MM.1S (cell line): ENCODE measurements at places on chromosomes 11 and 22.

DNA sequence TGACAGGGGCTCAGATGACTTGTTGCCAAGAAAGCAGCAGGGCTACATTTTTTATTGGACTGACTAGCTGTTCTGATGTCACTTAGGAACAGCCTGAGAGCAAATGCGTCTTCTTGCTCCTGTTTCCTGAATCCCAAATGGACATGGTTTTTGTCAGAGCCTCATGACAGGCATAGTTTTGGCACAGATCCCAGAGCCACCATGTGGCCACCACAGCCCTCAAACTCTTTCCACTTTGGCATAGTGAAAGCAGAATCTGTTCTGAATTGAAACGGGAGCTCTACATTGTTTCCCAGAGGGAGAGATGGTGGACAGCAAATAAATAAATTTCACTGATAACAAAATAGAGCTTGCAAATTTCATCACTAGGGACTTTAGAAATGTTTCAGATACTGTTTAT lies 222.2 kb downstream of the C11orf87 start:
- DNase-seq = no peak

DNA sequence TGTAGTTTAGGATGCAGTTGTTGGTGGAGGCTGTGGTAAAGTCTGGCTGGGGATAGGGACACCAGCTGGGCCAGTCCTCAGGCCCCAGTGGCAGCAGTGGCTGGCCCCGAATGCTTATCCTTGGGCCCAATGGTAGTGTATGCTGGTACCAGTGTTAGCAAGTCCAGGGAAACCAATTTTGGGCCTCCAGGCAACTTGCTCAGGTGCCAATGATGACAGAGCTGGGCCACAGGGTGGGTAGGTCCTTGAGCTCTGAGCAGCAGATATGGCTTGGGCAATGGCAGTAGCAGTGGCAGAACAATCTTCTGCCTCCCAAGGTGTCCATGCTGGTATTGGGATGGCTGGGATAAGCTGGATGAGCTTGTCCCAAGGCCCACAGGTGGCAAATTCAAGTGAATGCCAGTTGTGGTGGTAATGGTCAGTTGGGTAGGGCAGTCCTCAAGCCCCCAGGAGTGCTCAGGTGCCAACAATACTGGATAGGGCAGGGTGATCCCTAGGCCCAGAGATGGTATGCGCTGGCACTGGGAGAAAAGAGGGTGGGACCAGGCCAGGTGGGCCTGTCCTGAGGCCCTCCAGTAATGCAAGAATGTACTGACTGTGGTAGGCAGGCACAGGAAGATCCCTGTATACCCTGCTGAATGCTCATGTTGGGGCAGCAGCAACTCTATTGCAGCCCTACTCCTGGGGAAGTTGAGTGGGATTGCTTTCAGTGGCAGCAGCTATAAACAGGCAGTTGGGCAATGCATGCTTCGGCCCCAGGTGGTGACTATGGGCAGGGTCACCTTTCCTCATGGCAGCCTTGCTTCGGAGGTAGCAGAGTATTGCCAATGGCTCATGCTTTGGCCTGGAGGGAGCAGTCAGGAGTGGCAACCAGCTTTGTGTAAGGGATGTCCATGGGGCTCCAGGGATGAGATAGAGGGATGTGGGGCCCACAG lies 54.7 kb downstream of the KCNQ1OT1 start:
- DNase-seq = no peak

DNA sequence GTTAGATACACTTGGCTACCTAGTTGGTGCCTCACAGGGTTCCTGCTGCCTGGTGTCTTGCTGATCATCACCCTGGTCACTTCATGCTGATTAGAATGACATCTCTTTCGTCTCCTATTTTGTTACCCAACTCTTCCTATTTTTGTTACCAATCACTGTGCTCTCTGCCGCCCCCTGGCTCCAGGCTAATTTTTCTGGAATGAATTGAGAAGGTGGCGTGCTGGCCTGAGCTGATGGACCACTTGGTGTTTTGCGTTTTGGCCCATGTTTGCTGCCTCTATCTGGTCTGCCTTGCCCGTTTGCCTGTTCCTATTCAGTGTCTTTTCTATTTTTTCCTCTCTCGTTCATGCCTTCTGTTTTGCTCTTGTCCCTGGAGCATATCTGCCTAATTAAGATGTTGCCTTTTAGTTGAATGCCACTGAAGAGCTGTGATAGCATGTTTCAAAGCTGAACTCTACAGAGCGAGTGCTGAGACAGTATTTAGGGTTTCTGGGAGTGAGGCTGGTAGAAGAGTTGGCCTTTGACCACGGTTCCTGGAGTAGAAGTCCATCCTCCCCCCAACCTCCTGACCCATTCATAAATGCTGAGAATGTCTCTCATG lies 5.9 kb upstream of the ATF4 start:
- DNase-seq = no peak

DNA sequence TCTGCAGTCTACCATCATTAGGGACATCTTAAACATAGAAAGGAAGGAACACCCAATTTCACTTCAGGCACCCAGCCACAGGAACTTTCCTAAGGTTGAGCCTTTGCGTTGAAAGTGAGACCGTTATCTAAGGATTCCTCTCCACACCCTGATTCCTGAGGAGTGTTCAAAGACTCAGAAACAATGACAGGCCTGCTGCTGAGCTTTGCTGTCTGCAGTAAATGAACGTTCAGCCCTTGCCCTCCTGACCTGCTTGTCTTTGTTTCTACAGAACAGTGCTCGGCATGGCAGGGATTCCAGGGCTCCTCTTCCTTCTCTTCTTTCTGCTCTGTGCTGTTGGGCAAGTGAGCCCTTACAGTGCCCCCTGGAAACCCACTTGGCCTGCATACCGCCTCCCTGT lies 7.0 kb downstream of the PRSS23 start:
- no peak for DNase-seq

DNA sequence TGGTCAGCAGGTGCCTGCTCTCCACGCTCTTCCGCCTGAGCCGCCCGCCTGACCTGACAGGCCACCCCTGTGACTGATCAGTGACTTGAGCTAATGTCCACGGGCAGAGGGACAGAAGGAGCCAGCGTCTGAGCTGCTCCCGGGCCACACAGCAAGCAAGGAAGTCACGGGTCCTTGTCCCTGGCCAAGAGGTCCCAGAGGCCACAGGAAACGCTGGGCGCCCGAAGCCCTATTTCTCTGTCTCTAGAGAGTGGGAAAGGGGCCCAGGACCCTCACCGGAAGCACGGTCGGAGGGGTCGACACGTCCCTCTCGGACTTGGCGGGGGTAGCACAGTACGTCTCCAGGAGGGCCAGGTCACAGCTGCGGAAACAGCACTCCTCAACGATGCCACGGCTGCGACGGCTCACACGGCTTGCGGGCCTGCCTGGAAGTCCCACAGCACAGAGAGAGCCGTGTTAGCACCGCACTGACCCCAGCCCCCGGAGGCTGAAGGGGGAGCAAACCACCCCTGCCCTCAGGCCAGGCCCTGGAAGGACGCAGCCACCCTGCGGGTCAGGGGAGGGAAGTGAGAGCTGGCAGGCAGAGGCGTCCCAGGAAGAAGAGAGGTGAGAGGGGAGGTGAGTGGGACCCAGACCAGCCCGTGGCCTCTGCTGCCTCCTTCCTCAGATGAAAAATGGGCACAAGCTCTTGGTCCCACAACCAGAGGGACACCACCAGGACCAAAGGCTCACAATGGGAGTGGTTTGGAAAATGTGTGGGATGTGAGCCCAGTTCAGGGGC lies 5.8 kb downstream of the IGF2 start:
- DNase-seq = no peak

- no peak for DNase-seq
These were observed 32.1 kb downstream of the RPL27A start for GRCh38 chr11:8714622-8715225.

- no peak for DNase-seq
These were observed 38.5 kb upstream of the ARFGAP3 start for GRCh38 chr22:42895541-42895981.

- DNase-seq = no peak
These were observed 3.4 kb downstream of the CTSF start for GRCh38 chr11:66564984-66565383.

GRCh38 chr11:73034777-73035176 lies 107.3 kb downstream of the FCHSD2 start:
- no peak for DNase-seq

DNA sequence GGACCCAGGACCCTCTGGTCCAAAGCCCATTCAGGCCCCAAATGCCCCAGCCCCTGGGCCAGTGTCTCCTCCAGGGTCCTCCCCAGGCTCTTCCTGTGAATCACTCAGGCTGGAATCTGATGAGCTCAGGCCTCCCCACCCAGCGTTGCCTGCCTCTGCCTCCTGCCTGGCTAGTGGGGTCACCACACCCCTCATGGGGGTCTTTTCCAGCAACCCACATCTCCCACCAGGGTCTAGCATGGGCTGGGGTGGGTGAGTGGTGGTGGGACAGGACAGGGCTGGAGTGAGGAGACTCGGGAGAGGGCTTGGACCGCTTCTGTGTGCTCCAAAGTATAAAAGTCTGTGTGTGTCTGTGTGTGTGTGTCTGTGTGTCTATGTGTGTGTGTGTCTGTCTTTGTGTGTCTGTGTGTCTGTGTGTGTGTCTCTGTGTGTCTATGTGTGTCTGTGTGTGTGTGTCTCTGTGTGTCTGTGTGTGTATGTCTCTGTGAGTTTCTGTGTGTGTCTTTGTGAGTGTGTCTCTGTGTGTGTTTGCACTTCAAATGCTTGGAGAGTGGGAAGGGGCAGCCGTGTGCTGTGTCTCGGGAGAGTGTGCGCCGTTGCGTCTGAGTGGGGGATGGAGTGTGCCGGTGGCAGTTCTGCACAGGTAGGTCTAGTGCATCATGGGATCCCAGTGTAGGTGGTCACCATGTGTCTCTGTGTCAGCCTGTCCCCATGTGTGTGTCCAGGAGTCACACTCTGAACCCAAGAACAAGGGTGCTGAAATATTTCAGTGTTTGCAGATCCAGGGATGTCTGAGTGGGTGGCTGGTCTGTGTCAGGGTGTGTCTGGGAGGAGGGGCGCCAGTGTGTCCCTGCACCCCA lies 8.8 kb downstream of the RIN1 start:
- no peak for DNase-seq
